ENCODE measurements at places on chromosomes 6 and 20.

- DNase-seq: no peak
These were observed 16.7 kb upstream of the GCM1 start for GRCh38 chr6:53165293-53165692.

- no peak for DNase-seq
These were observed 79.0 kb upstream of the B3GAT2 start for GRCh38 chr6:71035871-71036270.

GRCh38 chr6:127458817-127459216 lies 372 bp downstream of the KIAA0408 start:
- DNase-seq: no peak

DNA sequence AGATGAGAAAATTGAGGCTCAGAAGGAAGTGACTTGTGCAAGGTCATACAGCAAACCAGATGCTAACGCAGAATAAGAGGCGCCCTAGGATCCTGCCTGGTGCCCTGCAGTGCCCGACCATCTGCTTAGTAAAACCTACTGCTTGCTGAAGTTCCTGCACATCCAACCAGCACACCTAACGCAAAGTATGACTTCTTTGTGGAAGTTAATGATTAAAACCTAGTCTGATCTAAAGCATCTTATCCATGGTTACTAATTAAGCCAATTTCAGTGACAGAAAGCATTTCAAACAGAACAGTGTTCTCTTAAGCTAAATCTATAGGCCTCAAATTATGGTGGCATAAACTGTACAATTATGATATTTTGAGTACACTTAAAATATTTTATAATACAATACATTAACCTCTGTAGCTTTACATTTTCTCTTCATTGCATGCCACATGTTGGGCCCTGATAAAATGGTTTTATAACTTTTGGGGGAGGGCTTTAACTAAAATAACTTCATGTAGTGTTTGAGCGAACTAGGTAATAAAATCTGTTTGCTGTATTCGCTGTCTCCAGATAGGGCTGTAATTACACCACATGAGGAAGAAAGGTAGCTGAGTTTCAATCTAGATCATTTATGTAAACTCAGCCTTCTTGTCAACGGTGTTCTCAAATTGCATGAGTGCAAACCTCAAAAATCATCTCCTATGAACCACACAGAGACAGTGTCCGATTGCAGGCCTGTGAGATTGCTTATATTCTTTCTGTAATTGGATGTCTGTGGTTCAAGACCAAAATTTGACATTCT lies 37.5 kb upstream of the BEND3 start:
- DNase-seq: no peak

- no peak for DNase-seq
These were observed 28.9 kb downstream of the TREM1 start for GRCh38 chr6:41257369-41258195.

GRCh38 chr20:14570811-14571210 lies 233.4 kb upstream of the FLRT3 start:
- no peak for DNase-seq

GRCh38 chr20:32484225-32484957 lies 100.7 kb downstream of the NOL4L start:
- DNase-seq: peak; percentile 33

GRCh38 chr20:18795366-18795765 lies 18.2 kb upstream of the SCP2D1 start:
- DNase-seq: no peak

- no peak for DNase-seq
These were observed 4.0 kb downstream of the TTPAL start for GRCh38 chr20:44479643-44480042.

DNA sequence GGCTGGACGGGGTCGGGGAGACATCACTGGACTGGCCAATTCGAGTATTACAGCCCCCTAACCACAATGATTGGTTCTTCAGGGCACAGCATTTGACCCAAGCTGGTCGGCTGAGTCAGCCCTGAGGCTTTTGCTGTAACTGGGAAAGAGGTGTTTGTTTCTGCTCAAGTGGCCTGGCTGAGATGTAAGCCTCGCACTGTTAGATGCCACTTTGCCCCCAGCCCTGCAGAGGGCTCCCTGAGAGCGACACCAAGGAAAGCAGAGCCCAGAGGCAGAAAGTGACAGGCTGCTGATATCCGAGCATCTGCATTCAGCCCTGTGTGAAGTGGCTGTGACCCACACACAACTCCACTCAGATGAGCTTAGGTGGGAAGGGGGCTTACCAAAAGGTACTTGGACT lies 19.4 kb downstream of the ERGIC3 start:
- no peak for DNase-seq

- DNase-seq: no peak
These were observed 54.4 kb downstream of the BMP7 start for GRCh38 chr20:57211908-57212533.

GRCh38 chr6:30113003-30113759 lies at the start of gene TRIM31:
TSS of gene TRIM31 (minus strand) at chr6:30113090. CDS start at chr6:30112805, 285 bp downstream.
- DNase-seq: no peak

DNA sequence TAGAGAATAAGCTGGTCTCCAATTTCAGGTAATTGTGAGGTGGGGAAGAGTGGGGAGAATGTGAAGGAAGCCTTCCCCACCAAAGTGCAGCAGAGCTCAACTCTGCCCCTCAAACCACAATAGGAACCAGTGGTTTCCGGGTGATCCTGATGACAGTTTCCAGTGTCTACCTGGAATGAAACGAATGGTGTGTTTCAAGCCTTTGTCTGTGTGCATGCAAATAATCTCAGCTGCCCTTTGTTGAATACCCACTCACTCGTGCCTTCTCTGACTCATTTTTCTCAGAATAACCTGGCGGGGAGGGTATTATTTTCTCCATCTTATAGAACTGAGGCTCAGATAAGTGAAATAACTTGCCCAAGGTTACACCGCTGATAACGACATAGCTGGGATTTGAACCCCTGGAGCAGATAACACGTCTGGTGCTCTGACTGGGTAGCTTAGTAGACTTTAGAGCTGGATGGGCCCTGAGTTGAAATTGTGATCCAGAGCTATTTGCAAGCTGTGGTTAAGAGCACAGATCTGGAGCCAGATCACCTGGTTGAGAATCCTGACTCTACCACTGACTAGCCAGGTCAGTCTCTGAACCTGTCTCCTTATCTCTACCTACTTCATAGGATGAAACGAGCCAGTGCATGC lies 85.1 kb downstream of the EYA2 start:
- no peak for DNase-seq

DNA sequence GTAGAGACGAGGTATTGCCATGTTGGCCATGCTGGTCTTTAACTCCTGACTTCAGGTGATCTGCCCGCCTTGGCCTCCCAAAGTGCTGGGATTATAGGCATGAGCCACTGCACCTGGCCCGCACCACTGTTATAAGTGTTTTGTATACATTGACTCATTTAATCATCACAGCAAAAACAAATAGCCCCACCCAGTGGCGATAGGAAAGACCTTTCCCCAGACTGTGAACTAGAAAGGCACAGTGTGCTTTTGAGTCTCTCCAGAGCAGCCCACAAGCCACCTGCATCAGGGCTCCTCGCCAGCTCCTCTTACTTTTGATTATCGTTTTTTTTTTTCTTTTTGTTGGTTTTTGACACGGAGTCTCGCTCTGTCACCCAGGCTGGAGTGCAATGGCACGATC lies 27.9 kb upstream of the ZFP64 start:
- DNase-seq: no peak

DNA sequence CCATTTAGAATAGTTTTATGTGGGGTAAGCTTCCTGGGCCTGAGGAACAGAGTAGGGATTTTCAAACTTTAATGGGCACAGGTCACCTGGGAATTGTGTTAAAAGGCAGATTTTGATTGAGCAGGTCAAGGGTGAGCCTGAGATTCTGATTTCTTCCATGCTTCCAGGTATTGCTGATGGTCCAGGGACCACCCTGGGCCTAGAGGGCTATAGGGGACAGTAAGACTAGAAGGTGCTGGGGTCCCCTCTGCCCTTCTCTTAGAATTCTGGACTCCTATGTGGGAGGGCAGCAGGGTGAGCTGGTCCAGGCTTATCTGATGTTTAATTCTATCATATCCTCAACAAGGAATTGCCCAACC lies 2.6 kb downstream of the DDR1 start:
- no peak for DNase-seq

- no peak for DNase-seq
These were observed 76.2 kb downstream of the MAP3K4 start for GRCh38 chr6:161067749-161068148.

DNA sequence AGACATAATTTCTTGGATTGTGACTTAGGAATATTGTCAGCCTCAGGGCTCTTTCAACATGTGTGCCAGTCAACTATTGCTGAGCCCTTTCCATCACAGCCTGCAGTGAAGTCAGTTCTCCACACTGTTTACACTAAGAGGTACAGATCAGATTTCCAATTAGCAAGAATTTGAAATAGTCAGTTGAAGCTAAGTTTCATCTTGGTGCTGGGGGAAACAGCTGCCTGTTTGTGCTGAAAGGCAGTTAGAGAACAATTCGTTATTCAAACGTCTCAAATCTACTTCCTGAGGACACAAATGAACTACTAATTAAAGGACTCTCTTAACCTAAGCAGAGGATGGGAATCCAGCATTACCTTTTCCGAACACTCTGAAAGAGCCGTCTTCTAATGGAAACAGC lies 25.9 kb downstream of the ADGRF1 start:
- DNase-seq: no peak

DNA sequence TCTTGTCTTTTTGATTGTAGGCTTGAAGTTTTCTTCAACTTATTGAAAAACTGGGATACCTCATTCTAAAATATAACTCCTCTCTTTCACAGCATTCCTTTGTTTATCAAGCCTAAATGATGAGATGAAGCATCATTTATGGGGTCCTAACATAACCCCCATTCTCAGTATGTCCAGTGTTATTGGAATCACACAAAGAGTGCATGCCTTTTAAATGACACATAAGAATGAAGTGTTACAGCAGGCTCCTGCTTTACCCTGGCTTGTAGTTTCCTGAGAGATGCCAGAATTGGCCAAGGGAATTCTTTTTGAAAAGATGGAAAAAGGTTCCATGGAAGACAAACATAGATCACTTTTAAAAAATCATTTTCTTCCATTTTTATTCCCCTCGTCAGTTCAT lies 502.4 kb downstream of the BCKDHB start:
- no peak for DNase-seq

DNA sequence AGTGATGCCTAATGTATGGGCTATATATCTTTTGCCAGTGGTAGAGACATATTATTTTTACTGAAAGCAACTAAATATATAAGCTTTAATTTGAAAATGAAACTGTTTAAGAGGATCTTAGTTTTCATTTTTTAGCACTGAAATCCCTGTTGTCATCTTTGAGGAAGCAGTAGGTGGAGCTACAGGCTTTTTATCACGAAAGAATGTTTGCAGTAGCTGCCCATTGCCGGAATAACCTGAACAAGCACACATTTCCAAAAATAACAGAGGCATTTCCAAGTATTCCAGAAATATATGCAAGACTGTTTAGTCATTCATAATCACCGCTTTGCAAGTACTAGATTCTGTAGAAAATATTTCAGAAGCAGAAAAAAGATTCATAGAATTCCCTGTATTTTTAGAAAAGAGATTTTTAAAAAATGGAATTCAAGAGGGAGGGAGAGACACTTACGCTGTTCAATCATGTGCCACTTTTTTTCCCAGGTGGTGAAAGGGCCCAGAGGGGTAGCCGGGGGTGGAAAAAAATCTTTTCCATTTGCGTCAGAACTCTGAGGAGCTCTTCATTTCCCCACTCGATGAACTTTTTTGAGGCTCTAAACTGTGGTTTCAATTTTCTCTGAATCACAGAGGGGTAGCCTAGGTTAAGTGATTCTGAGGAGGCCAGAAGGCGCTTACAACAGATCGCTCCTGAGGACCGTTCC lies 142.5 kb upstream of the FERMT1 start:
- DNase-seq: no peak

GRCh38 chr20:32628960-32629530 lies 43.9 kb upstream of the NOL4L start:
- DNase-seq: no peak

DNA sequence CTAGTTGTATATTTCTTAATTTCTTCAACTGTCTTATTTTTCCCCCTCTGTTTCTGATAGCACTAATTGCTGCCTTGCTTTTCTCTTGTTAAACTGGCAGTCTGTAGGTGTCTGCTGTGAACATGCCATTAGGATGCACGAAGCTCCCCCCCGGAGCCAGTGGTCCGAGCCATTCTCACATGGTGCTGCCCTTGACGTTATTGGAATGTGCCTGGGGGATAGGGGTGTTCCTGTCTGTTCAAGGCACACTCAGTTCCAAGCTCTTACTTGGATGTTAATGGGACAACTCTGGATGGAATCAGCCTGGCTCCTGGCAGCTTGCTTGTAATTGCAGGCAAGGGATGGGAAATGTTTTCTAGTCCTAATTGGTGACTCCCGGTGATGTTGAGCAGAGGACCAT lies 68.4 kb downstream of the RREB1 start:
- no peak for DNase-seq

DNA sequence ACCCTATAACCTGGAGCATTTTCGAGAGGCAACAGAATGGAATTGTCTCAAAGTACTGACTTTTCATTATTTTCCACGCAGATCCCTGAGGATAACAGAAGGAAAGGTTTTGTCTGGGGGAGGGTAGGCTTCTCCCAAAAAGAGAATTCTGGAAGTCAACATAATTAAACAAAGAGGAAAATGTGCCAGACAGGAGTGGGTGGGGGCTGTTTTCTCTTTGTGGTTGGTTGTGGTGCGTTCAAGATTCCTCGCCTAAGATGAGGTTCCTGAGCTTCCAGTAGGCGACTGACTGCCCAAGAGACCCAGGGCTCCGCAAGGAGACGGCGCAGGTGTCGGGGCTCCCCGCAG lies 70.4 kb downstream of the SOX4 start:
- DNase-seq: no peak

GRCh38 chr20:34843421-34843820 lies 18.0 kb upstream of the NCOA6 start:
- no peak for DNase-seq

GRCh38 chr6:111342913-111343312 lies 140.1 kb downstream of the REV3L start:
- no peak for DNase-seq

DNA sequence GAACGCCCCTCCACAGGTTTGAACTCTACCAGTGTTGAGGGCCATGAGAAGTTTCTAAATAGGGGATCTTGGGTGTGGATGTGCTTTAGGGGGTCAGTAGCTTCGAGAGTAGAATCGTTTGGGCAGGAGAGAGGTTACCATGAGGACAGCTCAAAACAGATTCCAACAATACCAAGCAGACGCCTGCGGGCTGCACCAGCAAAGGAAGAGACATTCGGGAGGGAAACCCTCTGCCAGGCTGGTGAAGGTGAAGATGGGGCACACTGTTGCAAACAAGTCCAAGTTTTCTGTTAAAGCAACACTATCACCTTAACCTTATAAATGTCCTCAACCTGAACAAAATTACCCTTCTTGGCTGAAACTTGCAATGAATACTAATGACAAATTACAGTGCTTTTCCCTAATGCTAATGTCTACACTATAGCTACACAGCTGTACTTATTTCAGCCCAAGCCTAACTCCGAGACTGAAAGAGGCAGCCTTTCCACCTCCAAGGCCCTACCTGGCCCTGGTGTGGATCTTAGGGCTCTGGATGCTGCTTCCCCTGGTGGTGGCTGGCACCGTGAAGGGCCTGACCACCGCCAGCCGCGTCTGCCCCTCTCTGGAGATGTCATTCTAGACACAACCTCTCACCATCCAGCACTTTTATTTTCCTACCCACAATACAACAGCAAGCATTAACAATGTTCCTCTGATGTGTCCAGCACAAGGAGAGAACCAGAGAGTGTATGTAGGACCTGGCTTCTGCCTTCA lies 80.1 kb downstream of the DLL1 start:
- no peak for DNase-seq

GRCh38 chr6:79630883-79631692 lies at the start of gene SH3BGRL2:
TSS of gene SH3BGRL2 (plus strand) at chr6:79631329. CDS start at chr6:79631462, 133 bp downstream.
- peak; percentile 16 for DNase-seq

- DNase-seq: no peak
These were observed 30.2 kb downstream of the ARHGAP18 start for GRCh38 chr6:129679758-129680157.

GRCh38 chr6:282177-282866 lies 10.0 kb upstream of the DUSP22 start:
- no peak for DNase-seq

Data from stimulated activated CD4-positive, alpha-beta T cell treated with anti-CD3 and anti-CD28 coated beads, Interleukin-12 subunit alpha, Interleukin-12 subunit beta, amount 100 ng/mL, for 4 hours (primary cell).